ENCODE measurements at places on chromosomes 7 and 10.

GRCh38 chr10:116457488-116457887 is 29.8 kb downstream of the PNLIPRP3 start:
- no peak for DNase-seq

DNA sequence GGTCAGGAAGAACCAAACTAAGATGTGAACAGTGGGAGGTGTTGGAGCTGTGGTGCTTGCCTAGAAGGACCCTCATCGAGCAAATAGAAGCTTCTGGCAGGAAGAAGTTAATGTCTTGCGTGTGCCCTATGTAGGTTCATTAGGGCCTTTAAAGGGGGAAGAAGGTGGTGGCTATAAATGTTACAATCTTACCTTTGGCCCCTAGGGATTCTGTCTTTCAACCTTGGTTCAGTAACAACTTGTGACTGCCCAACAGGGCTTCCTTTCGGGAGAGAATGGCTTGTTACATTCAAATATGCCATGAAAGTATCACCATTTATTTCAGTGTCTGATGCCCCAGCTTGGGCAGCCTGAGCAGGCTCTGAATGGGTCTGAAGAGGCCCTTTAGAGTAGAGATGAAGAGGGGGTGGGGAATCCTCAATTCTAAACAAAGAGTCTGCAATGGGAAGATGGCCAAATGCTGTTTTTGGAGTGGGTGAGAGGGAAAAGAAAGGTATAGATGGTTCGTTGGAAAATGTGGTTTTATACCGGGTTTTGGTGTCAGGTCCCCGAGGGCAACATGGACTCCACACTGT is 108.0 kb downstream of the TCF7L2 start:
- no peak for DNase-seq

GRCh38 chr7:30162133-30162532 is 27.3 kb downstream of the MTURN start:
- DNase-seq: no peak

DNA sequence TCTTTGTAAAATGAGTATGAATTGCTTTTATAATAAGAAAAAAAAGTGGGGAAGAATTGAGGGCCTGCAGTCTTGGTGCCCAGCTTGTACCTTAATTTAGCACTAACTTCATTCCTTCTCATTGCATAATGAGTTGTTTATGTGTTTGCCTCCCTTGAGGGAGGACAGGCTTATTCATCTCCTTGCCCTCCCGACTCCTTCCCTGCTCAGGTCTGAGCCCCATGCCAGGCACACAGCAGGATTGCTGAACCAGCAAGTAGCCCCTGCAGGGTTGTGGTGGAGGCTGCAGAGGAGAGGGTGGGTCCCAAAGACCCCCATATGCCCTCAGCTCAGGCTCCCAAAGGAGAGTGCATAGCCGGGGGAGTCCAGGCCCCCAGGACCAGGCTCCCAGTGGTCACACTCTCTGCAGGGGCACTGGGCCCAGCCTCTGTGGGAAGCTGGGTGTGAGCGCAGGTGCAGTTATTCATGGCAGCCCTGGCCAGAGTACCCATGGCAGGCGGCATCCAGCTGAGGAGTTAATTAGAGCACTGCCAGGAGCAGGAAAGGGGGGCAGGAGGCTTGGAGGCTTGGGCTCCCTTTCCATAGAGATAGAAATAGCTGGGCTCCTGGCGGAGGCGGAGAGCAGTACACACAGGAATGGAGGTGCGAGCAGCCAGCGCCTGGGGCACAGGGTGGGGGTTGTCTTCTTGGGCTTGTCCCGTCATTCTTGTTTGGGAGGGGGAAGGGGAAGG is 28.2 kb upstream of the GOLGA7B start:
- DNase-seq: no peak

- no peak for DNase-seq
Observed at GRCh38 chr7:12708314-12708713, 20.9 kb downstream of the ARL4A start.

GRCh38 chr10:122492999-122493481 is 31.7 kb downstream of the HTRA1 start:
- DNase-seq: no peak

DNA sequence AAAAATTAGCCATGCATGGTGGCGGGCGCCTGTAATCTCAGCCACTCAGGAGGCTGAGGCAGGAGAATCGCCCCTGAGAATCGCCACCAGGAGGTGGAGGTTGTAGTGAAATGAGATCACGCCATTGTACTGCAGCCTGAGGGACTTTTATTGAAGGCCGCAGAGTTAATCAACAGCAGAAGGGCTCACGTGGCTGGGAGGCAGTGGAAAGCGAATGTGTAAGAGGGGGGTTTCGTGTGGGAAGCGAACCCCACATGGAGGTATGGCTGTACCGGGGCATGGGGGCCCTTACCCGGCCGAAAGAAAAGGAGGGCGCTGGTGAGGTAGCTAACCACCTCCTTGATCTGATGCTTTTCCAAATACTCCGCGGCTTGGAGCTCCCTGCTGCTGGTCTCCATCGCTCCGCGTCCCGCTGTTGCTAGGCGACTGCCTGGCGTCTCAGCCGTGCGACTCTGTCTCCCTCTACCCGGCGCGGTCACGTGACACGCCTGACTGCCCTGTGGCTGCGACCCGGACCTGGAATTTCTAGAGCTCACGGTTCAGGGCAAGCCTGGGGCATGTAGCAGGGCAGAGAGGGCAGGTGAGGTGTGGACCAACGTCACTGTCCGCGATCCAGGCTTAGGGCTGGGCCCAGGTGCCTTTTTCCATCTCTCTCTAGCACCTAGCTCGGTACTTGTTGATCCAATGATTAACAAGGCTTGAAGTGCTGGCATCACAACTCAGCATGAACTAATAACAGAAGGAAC is at the start of gene EFCAB10:
Gene EFCAB10, minus strand, starts transcription at position 428 of the 746 bp plus-strand sequence. Its CDS starts 30 bp downstream, at position 398.
- DNase-seq: peak; percentile 1

GRCh38 chr7:36670585-36671431 is 53.5 kb downstream of the AOAH start:
- peak; percentile 67 for DNase-seq

DNA sequence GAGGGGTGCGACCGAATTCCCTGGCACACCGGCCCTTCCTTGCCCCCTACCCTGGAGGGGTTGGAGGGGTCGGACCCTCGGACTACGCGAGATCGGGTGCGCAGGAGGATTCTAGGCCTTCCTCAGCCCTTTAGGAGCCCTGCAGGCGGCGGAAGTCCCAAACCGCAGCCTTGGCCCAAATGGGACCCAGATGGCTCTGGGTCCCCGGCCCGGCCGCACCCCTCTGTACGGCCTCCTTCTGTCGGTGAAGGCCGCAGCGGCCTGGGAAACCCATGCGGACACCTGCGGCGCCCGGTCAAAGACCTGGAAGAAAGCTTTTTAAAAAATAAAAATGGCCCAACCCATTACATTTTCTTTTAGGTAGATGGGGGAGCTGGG is 2.4 kb upstream of the VAX1 start:
- DNase-seq: no peak

- DNase-seq: no peak
Observed at GRCh38 chr7:78769481-78770101, 683.9 kb downstream of the MAGI2 start.

DNA sequence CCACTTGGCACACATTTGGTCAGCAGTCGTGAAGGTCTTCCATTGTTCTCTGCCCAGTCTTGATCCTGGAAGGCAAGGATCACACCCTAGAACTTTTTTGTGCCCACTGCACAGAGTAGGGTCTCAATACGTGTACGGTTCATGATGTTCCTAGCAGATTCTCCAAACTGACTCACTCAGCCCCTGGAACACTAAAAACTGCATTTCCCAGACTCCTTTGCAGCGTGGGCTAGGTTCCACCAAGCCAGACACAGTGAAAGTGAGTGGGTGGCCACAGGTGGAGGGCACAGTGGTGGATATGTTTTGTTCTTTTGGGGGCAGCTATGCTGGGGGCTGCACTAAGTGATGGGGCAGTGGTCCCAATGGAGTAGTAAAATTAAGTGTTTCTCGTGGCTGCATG is 1.5 kb upstream of the LHPP start:
- DNase-seq: no peak

GRCh38 chr10:30041196-30042105 is 17.9 kb downstream of the JCAD start:
- no peak for DNase-seq

DNA sequence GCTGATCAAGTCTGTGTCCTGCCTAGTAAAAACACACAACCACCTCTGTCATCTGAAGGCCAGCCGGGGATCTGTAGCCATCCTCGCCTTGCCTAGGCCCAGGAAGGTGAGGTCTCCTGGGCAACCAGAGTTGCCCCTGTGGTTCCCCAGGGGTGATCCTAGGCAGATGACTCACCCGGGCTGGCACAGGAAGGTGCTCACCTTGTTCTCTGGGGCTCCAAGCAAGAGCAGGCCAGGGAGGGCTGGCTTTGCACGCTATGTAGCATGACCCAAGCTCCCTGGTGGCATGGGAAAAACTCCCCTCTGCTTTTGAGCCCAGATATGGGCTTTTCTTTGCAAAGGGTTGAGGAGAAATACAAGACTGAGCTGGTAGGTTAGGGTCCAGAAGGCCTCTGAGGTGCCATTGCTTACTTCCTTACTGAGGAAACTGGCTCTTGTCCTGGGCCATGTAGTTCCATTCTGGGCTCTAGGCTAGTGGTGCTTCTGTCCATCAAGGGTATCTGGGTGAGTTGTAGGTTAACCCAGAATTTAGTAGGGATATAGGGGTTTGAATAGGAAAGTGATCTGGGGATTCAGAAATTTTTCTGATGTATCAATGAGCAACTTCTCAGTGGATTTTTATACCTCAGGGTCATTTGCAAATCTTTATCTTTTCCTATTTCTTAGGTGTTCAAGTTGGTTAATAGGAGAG is 112.0 kb downstream of the NT5C2 start:
- no peak for DNase-seq

GRCh38 chr7:87416682-87417587 is 58.5 kb downstream of the ABCB4 start:
- DNase-seq: peak; percentile 63

GRCh38 chr7:14457568-14458453 is 444.7 kb downstream of the DGKB start:
- peak; percentile 44 for DNase-seq

GRCh38 chr7:108413782-108414492 is 42.3 kb downstream of the NRCAM start:
- no peak for DNase-seq

- no peak for DNase-seq
Observed at GRCh38 chr7:137626469-137627067, 220.2 kb downstream of the DGKI start.

- no peak for DNase-seq
Observed at GRCh38 chr10:125018576-125019143, 76.7 kb downstream of the ZRANB1 start.

GRCh38 chr10:83801983-83802382 is 337.3 kb upstream of the GHITM start:
- DNase-seq: no peak

DNA sequence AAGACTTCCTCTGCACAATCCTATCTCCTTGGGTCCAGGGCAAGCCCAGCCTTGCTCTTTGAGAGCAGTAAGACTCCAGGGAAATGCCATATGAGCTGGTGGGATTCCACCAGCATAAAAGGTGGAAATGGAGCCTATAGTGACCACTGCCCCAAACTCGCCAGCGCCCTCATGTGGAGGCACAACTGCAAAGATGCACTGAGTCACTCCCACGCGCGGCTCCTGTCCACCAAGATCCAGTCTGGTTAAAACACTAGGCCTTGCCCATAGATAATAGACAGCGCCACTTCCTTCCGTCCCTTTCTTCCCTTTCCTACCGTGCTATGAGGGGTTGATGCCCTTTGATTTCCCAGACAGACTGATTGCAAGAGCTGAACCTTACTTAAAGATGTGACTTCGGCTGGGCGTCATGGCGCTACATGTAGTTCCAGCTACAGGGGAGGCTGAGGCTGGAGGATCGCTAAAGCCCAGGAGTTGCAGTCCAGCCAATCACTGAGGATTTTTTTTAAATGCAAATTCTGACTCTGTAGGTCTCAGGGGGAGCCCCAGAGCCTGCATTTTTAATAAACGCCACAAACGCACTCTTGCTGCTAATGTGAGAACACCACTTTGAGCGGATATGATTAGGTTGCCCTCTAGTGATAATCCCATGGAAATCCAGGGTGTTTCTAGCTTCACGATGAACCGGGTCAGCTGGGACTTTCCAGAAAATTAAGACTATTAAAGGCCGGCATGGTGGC is 136.5 kb downstream of the EPC1 start:
- DNase-seq: no peak

- DNase-seq: no peak
Observed at GRCh38 chr7:117113871-117114270, 160.6 kb downstream of the ST7 start.

- DNase-seq: no peak
Observed at GRCh38 chr10:111392910-111393309, 316.1 kb downstream of the ADRA2A start.

DNA sequence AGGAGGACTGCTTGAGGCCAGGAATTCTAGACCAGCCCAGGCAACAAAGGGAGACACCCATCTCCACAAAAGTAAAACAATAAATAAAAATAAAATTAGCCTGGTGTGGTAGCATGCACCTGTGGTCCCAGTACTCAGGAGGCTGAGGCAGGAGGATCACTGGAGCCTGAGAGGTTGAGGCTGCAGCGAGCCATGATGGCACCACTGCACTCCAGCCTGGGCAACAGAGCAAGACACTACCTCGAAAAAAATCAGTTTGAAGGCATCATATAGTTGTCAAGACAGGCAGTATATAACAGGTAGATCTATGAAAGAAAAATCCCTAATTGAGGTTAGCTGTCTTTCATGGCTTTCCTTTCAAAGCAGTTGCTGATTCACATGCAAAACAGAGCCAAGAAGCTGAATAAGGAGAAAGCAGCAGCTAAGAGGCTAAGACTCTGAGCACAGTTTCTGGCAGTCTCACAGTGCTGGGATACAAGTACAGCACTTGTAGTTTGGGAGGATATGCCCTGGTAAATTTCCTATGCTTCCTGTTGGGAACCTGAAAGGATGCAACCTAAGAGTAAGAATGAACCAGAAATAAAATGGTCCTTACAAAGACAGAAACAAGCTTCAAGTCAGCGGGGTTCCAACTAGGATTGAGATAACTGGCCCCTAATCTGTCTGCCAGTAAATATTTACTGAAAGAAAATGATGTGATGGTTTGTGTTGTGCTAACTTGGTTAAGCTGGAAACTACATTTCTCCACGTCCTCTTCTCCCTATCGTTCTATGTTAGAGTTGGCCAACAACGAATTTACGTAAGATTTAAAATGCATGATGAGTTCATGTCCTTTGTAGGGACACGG is 368.5 kb upstream of the HPS1 start:
- DNase-seq: no peak

DNA sequence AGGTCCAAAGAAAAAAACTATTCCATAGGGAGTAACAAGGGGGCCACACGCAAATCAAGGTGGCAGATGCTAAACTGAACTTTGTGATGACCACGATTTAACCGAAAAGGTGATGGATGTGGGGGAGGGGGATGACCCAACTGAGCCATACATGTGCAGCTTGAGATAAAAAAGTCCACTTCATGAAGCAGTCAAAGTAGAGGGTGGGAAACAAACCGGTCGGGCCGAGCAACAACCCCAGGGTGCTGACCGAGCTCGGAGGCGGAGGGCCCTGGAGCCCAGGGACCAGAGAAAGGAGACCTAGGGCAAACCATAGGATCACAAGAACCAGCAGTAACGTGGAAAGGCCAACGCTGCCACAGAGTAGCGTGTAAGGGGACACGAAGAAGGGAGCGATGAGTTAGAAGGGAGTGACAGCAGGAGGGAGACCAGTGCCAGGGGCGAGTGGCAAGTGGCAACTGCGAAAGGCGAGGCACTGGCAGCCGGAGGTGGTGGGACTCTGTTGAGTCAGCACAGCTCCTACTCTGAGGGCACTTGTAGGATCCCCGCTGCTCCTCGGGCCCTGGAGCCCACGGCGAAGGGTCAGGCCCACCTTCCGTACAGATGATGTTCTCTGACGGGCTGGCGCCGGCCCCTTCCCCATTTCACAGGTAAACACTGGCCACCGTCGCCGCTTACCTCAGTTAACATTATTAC is 540 bp downstream of the SNX13 start:
- no peak for DNase-seq

GRCh38 chr7:33243319-33243881 is 114.0 kb downstream of the BBS9 start:
- no peak for DNase-seq

- no peak for DNase-seq
Observed at GRCh38 chr7:26723129-26723528, 141.3 kb downstream of the SKAP2 start.

Data from central memory CD4-positive, alpha-beta T cell (primary cell).